ENCODE measurements at places on chromosomes 12 and 14.

DNA sequence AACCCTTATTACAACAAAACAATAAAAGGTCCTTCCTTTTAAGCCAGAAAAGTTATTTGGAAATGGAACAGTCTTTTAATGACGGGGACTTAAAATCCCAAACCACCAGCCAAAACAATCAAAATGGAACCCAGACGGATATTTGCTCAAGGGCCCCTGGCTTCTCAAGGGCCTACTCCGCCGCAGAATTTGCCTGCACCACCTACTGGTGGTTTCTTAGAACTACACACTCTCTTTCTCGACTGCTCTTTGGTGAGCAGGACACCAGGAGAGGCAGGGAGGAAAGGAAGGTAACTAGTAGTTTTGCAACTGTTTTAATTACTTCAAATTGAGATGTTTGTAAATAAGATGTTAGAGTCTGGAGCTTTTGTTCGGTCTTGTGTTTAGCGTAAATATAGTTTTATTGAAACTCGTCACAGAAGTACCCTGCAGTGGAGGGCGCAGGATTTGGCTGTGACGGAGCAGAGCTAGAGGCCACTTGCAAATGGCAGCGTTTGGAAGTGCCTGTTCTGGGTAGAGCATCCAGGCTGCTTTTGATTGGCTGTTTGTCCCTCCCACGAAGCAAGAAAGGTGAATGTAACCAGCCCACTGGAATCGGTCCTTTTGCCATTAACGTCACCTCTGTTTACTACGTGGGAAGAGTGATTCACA lies 238.5 kb downstream of the CACNA1C start:
- DNase-seq = peak; percentile 56

DNA sequence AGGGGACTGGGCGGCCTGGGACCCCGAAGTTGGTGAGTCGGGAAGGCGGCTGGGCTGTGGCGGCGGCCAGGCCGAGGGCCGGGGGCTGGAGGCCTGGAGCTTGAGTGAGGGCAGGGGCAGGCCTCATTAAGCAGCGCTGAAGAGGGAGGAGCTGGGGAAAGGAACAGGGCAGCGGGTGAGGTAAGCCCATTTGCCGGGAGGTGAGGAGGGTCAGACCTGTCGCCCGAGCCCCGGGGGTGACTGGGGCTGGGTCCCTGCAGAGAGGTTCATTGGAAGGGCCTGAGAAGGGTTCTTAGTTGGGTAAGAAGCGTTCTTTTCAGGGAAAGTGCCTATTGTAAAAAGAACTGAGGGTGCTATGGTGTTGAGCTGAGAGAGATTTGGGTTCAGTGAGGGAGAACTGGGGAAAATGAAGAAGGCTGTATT lies 441 bp downstream of the RAB5B start:
- no peak for DNase-seq

- DNase-seq = no peak
Measured at GRCh38 chr12:81692008-81692407, 67.1 kb downstream of the PPFIA2 start.

- no peak for DNase-seq
Measured at GRCh38 chr14:76272774-76273173, 103.2 kb upstream of the ESRRB start.

GRCh38 chr12:132511516-132512196 lies 21.7 kb downstream of the FBRSL1 start:
- DNase-seq = no peak

GRCh38 chr12:45557016-45557415 lies 172.5 kb upstream of the ARID2 start:
- DNase-seq = peak; percentile 75

DNA sequence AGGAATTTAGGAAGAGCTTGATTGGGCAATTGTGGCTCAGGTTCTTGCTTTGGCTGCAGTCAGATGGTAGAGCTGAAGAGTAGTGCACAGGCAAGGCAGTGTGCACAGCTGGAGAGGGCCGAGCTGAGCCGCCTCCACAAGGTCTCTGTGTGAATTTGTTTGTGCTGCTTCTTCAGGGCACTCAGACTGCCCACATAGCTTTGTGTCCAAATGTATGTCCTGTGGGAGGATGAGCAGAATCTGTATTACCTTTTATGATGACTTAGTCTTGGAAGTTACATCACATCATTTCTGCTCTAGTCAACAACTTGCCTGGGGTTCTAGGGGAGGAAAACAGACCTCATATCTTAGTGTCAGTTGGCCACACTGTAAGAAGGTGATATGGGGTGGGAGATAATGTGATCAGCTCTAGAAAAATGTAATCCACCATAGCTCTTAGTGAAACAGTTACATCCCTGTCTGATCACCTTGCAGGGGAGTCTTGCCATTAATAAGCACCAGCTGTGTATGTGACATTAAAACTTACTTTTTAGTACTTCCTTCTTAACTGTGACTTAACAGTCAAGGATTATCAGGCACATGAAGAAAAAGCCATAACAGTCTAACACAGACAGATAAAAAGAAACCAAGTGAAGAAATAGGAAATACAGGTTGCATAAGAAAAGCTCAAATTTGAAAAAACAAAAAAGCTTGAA lies 53.4 kb downstream of the RCOR1 start:
- peak; percentile 80 for DNase-seq

DNA sequence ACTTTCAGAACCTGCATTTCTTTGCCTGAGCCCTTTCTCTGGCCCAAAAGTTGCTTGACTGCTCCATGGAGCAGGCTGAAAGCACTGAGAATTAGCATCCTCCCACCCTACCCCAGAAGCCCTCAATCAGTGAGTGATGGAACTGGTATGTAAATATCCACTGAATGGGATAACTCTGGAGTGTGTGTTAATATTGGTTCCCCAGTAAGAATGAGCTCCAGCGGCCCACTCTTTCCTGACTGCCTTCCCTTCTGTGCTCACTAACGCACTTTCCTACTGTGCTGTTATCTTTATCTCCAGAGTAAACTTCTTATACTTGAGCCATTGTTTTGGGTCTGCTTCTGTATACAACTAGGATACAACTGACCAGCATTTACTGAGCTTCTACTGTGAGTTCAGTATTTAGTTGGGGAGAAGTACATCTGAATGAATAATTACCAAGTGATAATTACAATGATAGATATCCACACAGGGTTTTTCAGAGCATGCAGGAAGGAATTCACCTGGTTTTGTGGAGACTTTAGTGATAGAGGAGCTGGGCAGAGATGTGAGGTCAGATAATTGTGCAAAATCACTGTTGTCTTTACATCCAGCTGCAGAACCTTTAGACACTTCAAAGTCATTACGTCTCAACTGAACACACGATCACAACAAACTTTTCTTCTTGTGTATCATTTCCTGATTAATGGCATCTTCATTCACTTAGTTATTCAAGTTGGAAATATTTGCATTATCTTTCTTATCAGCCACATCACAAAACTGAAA lies 149.2 kb upstream of the BTG1 start:
- DNase-seq = no peak

- no peak for DNase-seq
Measured at GRCh38 chr12:121279071-121279375, 17.5 kb downstream of the CAMKK2 start.

Data from MV-4-11 (cell line).